ENCODE measurements at places on chromosomes 1 and 21.

- DNase-seq = no peak
These were observed 3.4 kb downstream of the CTSK start for GRCh38 chr1:150804671-150805070.

GRCh38 chr1:237891266-237891665 is 544 bp upstream of the ZP4 start:
- no peak for DNase-seq

DNA sequence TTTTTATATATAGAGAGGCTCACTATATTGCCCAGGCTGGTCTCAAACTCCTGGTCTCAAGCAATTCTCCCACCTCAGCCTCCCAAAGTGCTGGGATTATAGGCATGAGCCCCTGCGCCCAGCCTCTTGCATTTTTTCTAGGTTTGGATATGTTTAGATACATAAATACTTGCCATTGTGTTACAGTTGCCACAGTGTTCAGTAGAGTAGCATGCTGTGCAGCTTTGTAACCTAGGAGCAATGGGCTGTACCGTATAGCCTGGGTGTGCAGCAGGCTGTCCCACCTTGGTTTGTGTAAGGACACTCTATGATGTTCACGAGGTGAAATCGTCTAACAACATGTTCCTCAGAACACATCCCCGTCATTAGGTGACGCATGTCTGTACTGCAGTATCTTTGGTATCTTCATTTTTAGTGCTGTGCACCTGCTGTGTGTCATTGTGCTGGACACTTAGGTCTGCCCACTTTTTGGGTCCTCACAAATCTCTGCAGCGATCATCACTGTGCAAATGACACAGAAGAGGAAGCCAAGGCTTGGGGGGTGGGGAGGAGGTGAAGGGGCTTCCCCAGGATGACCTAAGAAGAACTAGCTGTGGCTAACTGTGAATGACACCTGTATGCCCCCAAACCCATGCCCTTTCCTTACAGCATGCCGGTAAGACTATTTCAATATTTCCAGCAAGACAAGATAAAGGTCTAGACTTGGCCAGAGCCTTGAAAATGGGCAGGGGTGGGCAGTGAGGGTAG is 44.5 kb downstream of the SDC3 start:
- no peak for DNase-seq

DNA sequence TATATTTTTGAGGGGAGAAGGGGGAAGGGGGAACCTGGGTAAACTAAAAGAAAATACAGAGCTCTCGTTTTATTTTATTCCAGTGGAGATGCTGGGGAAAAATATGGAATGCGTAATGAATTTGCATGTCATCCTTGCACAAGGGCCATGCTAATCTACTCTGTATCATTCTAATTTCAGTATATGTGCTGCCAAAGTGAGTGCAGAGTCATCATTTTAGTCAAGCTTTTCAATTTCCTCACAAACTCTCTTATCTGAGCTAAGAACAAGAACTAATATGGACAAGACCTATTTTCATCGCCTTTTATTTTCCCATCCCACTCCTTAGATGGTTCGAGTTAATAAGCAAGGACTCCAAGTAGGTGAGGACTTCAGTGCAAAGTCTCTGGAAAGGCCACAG is 13.2 kb downstream of the ADORA3 start:
- DNase-seq = no peak

DNA sequence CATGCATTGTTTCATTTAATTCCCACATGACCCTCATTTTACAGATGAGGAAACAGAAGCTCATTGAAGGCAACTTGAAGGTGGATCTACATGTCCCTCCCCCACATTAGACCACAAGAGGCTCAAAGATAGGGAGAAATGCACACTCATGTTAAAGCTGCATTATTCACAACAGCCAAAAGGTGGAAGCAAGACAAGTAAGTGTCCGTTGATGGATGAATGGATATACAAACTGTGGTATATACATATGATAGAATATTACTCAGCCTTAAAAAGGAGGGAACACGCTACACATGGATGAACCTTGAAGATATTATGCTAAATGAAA is 149.7 kb upstream of the JUN start:
- DNase-seq = no peak

DNA sequence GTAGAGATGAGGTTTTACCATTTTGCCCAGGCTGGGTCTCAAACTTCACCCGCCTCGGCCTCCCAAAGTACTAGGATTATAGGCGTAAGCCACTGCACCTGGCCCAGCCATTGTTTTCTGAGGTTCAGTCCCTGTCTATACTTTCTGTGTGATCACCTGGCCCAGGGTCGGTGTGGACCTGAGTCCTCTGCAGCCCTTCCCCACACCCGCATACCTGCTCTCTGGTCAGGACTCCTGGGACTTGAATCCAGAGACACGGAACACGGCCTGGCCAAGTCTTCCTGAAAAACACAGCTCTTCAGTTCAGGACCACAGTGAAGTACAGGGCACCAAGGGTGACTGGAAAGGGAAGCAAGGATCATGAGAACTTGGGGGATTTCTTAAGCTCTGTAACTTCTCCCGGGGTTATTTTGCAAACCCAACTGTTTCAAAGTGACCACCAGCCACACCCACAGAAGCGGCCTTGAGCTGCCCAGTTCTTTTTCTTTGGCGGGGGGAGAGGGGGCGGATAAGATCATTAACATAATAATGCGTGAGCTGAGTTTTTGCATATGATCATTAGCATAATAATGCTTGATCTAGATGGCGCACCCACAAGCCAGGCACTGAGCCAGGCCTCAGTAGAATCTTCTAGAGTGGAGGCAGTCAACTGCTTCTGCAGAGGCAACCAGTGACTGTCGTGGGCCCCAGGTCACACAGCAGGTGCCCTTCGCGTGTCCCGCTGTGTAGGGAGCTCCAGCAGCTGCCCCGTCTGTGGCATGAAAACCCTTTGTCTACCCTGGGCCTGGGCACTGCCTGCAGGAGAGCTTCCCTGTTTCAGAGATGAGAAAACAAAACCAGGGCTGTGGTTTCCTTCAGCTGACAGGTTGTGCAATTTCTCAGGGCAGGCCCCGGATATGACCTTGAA is 1.7 kb upstream of the NADK start:
- DNase-seq = no peak

DNA sequence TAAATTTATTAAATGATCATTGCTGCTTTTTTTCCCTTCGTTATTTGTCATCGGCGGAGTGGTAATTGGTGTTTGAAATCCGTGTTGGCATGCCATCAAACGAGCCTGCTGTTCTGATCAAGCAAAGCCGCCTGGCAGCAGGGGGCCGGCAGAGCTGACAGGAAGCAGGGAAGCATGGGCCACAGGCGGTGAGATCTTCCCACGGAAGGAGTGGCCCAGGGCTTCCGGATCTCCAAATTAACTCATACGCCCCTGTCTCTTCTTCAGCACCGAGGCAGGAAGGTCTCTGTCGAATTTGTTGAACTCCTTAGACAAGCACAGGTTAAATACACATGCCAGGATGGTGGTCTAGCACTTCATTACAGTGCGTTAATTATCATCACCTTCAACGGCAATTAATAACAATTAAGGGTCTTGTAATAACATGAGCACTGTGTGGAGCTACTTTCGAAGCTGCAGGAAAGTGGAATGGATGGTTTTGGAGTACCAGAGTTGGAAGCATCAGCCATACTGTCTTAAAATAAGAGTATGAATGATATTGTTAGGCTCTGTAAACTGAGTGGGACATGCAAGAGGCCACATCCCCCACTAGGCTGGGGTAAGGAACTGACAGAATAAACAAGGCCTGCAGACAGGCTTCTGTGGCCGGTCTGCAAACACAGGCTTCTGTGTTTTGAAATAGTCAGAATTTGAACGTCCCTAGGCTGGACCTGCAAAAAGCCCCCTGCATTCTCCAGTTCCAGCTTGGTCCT is 199.4 kb upstream of the DAB1 start:
- DNase-seq = no peak

- DNase-seq = no peak
These were observed 6.2 kb downstream of the RCC2 start for GRCh38 chr1:17433261-17433660.

DNA sequence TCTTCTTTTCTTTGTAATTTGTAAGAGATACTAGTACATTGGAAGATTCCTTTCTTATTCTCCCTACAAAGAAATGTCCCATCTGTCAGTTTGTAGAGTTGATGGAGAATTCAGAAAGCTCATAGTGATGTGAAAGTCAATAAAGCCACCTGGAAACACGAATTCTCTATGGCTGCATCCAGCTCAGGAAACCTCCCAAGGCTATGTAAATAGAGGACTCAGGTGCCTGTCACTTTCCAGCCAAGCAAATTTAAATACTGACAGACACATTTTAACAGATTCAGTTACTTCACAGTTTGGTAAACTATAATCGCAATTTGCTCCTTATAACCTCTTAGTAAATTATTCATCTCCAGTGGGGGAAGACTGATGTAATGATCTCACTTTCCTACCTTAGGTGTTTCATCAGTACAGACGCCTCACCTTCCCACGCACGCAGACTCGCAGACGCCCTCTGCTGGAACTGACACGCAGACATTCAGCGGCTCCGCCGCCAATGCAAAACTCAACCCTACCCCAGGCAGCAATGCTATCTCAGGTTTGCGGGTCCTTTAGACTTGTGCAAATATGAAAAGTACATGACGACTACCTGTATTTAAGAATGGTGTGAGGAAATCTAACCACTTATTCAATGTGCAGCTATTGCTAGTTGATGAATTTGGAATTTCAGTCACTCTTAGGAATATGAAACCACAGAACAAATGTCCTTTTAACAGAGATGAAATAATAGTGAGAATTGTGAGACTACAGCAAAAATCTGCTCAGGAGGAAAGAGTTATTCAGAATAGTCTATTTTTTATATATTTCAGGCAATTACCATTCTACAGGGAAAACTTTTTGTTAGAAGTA is 60.6 kb downstream of the PTPRC start:
- DNase-seq = peak; percentile 22

DNA sequence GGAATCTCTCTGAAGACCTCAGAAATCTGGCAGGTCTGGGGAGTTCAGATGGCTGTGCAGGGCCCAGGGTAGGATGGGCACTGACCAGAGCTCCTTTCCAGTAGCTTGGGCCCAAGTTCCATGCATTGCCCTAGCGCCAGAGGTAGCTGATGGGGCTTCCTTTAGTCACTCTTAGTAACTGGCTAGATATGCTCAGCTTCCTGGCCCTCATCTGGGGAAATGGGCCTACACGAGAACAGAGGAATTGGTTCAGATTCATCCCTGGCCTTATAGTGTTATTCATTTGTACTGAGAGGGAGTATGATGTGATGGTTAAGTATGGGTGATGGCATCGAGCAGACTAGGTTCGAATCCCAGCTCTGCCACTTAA is 15.5 kb upstream of the PSMB2 start:
- DNase-seq = no peak

DNA sequence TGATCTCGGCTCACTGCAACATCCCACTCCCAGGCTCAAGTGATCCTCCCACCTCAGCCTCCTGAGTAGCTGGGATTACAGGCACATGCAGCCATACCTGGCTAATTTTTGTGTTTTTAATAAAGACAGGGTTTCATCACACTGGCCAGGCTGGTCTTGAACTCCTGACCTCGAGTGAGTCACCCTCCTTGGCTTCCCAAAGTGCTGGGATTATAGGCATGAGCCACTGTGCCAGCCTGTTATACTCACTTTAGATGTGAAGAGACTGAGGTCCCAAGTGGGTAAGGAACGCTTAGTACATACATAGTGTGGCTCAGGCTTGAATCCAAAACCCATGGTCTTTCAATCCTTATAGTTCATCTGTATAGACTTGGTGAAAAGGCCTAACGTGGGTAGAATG is 63.7 kb upstream of the EPS8L3 start:
- no peak for DNase-seq

- DNase-seq = no peak
These were observed 29.6 kb downstream of the PTPRF start for GRCh38 chr1:43560286-43560685.

- DNase-seq = no peak
These were observed 31.4 kb upstream of the SLAMF9 start for GRCh38 chr1:159985473-159985872.

DNA sequence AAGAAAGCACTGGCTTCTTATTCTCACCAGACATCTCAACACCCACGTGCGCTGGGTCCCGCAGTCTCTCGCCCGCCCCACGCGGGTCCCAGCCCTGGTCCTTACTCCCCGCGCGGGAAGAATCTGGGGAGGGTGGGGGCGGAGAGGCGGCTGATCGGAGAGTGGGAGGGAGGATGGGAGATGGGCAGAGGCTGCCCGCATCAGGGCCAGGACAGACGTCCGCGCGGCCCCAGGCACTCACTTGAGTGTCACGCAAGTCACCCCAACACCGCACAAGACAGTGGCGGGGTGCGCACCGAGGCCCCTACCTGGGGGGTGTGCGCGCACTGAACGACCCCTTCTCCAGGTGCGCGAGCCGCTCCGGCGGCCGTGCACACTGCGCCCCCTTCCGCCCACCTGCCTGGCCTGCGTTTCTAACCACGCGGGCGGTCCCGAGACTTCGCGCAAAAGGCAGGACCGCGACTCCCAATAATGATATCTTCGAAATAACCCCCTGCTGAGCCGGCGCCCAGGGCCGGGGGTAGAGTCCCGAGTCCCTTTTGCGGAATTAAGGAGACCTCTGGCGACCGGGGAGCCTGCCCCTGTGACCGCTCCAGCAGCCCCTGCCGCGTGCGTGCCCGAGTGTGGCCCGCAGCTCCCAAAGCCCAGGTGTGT is 6.0 kb upstream of the SIM2 start:
- DNase-seq = no peak

GRCh38 chr1:245397771-245398170 is 243.0 kb downstream of the KIF26B start:
- DNase-seq = no peak

- no peak for DNase-seq
These were observed 117.1 kb upstream of the IFFO2 start for GRCh38 chr1:19073311-19074186.

DNA sequence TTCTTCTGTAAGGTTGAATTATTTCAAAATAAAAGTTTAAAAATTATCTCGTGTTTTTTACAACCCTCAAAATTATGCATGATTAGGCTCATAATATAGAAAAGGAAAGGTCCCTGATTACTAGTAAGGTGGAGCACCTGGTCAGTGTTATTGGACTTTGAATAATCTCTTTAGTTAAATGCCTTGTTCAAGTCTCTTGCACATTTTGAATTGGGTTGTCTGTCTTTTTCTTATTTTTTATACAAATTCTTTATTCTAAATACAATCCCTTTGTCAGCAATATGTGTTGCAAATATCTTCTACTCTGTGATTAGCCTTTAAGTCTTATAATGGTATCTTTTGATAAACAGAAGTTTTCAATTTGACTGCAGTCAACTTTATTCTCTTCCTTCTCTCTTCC is 100.7 kb upstream of the TNFSF4 start:
- DNase-seq = no peak

- DNase-seq = no peak
These were observed 489.4 kb downstream of the PCP4 start for GRCh38 chr21:40356644-40357043.

GRCh38 chr1:18776777-18777176 is 82.7 kb downstream of the TAS1R2 start:
- DNase-seq = no peak

GRCh38 chr1:183267646-183268431 is 81.8 kb downstream of the LAMC2 start:
- no peak for DNase-seq

DNA sequence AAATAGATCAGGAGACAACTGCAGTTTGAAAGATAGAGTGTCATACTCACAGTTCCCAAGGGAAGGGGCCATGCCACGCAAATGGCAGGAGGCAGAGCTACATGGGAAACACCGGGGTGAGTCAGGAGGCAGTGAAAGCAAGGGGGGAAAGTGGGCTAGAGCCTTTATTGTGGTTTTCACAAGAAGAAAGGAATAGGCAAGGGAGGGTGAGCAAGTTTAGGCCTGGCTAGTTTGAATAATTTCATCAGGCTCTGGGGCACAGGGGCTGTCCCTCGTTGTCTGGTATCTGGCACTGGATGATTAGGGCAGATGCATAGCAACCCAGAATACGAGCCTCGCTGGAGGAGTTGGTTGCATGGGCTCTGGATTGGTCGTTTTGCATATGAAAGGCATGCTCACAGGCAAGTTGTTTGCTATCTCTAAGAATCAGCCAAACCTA is 17.0 kb upstream of the ITLN2 start:
- no peak for DNase-seq

All from stimulated activated CD8-positive, alpha-beta memory T cell treated with anti-CD3 and anti-CD28 coated beads, Interleukin-15, amount 100 ng/mL, for 24 hours (primary cell).